ENCODE measurements at places on chromosomes 1 and 21.
A peak's percentile ranks its signal among the peaks of the same experiment; 100 is the strongest.

GRCh38 chr1:64195081-64195395 is 8.4 kb upstream of the UBE2U start:
- no peak overlapping the region for H3K4me3 ChIP-seq
- no peak for DNase-seq
- no peaks in the 10 kb centered on the region for H3K36me3 ChIP-seq
- no peak overlapping the region for H3K27ac ChIP-seq
- no peaks in the 10 kb centered on the region for H3K27me3 ChIP-seq

DNA sequence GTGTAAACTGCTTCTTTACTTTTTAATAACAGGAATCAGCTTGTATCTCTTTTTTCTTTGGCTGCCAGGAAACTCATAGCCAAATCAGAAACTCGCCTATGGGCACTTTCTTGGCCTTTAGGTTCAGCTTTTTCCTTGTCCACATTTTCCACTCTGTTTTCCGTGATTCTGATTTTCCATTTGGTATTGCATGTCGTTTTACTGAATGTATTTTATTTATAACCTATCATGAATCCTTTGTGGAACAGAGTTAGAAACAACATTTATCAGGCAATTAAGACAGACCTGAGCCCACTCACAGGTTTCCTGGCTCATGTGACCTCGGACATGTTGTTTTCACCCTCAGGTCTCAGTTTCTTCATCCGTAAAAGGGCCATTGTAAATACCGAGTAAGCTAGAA is 5.3 kb upstream of the ECE1 start:
- peaks cover 96% of the 10 kb centered on the region for H3K4me1 ChIP-seq
- peak overlapping the region; percentile 77 for H3K4me3 ChIP-seq
- no peak for DNase-seq
- H3K27ac ChIP-seq, result peak overlapping the region; percentile 99

GRCh38 chr1:233597489-233597901 is 16.4 kb upstream of the KCNK1 start:
- DNase-seq, result no peak
- no peak overlapping the region for H3K4me3 ChIP-seq
- peaks cover 15% of the 10 kb centered on the region for H3K4me1 ChIP-seq
- no peaks in the 10 kb centered on the region for H3K36me3 ChIP-seq

DNA sequence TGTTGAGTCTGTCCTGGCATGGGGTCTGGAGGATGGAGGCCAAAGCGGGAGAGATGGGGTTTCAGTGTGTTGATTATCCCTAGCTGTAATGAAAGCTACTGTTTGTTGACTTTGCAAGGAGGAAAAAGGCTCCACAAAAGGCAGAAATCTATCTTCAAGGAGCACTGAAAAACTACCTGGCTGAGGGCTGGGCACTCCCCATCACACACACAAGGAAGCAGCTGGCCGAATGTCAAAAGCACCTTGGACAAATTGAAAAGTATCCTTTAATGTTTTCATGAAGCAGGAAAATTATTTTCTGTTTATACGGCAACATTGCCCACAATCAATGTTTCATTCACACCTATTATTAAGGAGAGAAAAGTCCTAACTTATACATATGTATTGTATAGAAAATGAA is 27.8 kb upstream of the PWP2 start:
- H3K4me1 ChIP-seq, result peaks cover 61% of the 10 kb centered on the region
- H3K4me3 ChIP-seq, result no peak overlapping the region
- H3K27me3 ChIP-seq, result no peaks in the 10 kb centered on the region
- DNase-seq, result no peak
- peaks cover 68% of the 10 kb centered on the region for H3K36me3 ChIP-seq
- H3K27ac ChIP-seq, result peak overlapping the region; percentile 15

DNA sequence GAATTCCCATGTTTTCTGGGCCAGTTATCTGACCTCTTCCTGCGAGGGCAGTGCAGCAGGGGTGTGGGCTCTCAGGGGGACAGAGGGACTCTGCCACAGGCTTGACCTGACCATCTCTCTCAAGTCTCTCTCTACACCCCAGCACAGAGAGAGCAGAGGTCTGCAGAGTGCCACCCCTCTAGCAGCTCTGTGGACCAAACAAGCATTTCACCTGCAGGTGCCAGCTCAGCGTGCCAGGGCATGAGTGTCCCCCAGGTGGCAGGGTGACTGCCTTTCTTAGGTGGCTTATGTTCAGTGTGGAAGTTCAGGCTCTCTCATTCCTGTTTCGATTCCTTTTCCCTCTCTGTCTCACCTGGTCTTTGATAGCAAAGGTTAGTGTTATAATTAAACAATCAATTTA is 191.3 kb downstream of the CACNA1E start:
- no peaks in the 10 kb centered on the region for H3K4me1 ChIP-seq
- no peak overlapping the region for H3K27ac ChIP-seq
- no peak for DNase-seq
- H3K4me3 ChIP-seq, result no peak overlapping the region
- no peaks in the 10 kb centered on the region for H3K36me3 ChIP-seq
- H3K27me3 ChIP-seq, result peaks cover 16% of the 10 kb centered on the region

GRCh38 chr1:173329726-173330125 is 122.6 kb upstream of the TNFSF4 start:
- peaks cover 32% of the 10 kb centered on the region for H3K4me1 ChIP-seq
- H3K36me3 ChIP-seq, result peaks cover 2% of the 10 kb centered on the region
- no peak overlapping the region for H3K27ac ChIP-seq
- H3K27me3 ChIP-seq, result no peaks in the 10 kb centered on the region
- H3K4me3 ChIP-seq, result no peak overlapping the region

DNA sequence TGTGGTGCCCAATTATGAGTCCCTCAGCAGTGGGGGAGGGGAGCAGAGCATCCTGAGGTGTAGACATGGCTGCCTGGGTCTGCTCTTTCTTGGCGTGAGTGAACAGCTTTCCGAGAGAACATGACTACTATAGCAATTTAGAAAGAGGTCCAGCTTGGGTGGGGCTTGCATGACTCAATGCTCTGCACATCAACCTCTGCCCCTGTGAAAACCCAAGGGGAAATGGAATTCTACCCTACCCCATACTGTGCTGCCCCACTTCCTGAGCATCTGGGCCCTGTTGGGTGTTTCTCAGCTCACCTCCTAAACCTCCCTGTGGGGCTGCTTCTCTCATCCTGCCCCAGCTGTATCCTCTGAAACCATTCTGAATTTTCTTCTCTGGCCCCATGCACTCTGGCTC is 8.2 kb upstream of the AZIN2 start:
- no peak overlapping the region for H3K27ac ChIP-seq
- no peak for DNase-seq
- H3K36me3 ChIP-seq, result no peaks in the 10 kb centered on the region
- no peak overlapping the region for H3K4me3 ChIP-seq
- H3K4me1 ChIP-seq, result no peaks in the 10 kb centered on the region

DNA sequence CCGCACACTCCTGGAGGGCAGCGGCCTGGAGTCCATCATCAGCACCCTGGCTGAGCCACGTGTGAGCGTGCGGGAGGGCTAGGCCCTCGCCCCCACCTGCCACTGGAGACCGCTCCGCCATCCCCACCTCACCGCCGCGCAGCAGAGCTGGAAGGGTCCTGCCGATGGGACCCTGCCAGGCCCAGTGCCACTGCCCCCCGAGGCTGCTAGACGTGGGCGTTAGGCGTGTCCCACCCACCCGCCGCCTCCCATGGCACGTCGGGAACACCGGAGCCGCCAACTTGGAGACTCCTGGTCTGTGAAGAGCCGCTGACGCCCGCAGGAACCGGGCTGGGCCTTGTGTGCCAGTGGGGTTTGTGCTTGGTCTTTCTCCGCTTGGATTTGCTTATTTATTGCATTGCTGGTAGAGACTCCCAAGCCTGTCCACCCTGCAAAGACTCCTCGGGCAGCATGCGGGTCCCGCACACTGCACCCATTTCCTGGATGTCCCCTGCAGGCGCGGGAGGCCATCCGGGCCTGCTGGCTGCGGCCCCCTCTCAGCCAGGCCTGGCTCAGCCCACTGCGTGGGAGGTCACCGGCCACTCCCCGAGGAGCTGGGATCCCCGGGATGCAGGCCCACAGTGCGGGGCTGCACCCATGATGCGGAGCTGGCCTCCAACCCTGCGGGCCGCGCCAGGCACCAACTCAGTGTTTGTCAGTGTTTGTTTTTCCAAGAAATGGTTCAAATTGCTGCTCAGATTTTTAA is 6.0 kb downstream of the LY9 start:
- peaks cover 91% of the 10 kb centered on the region for H3K4me1 ChIP-seq
- H3K36me3 ChIP-seq, result peaks cover 37% of the 10 kb centered on the region
- no peak overlapping the region for H3K4me3 ChIP-seq
- no peaks in the 10 kb centered on the region for H3K27me3 ChIP-seq
- peak overlapping the region; percentile 90 for H3K27ac ChIP-seq
- DNase-seq, result no peak
